ENCODE measurements at places on chromosomes 1 and 21.

- DNase-seq: no peak
Measured at GRCh38 chr1:24779689-24780464, 34.6 kb downstream of the CLIC4 start.

DNA sequence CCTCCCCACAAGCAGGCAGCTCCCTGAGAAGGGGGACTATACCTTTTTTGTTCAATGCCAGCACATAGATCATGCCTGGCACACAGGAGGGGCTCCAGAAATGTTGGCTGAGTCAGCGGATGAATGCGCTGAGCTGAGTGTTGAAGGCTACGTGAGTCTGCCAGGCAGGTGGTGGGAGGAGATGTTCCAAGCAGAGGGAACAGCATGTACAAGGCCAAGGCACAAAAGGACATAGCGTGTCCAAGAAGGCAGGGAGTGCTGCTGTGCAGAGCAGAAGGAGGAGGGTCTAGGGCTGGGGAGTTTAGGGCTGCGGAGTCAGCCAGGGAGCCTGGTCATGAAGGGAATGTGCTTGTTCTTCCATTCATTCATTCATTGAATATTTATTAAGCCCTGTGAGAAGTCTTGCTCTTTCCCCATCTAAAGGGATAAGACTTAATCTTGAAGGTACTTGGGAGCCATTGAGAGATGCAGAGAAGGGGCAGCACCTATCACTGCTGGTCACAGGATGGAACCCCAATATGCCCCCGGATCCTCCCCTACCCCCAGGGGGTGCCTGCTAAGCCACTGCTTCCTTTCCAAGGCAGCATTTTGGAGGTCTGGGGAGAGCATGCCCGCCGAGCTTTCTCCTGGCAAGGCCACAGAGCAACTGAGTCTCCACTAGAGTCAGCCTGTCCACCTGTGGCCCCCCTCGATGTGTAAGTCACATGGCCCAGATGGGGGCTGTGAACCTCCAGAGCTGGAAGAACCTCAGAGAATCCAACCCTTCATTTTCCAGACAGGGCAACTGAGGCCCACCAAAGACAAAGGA, 31.2 kb upstream of the LAPTM5 start:
- DNase-seq: no peak

GRCh38 chr21:36615274-36615964, 83.5 kb upstream of the SIM2 start:
- DNase-seq: no peak

GRCh38 chr1:231616667-231617066, 9.9 kb upstream of the DISC1 start:
- no peak for DNase-seq

DNA sequence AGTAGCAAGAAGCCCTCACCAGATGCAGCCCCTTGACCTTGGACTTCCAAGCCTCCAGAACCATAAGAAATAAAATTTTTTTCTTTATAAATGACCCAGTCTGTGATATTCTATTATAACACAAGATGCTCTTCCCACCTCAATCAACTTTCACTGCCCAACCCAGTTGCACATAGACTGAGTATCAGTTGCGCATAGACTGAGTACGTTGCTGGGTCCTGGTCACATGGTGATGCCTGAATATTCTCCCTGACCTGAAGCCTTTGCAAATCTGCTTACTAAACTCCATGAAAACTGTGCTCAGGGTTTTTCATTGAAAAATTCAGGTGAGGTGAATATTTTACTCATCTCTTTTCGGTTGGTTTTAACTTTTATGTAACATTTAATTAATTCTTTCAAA, 59.2 kb downstream of the ETS2 start:
- DNase-seq: no peak

GRCh38 chr1:245822996-245823395, 668.2 kb downstream of the KIF26B start:
- DNase-seq: no peak

DNA sequence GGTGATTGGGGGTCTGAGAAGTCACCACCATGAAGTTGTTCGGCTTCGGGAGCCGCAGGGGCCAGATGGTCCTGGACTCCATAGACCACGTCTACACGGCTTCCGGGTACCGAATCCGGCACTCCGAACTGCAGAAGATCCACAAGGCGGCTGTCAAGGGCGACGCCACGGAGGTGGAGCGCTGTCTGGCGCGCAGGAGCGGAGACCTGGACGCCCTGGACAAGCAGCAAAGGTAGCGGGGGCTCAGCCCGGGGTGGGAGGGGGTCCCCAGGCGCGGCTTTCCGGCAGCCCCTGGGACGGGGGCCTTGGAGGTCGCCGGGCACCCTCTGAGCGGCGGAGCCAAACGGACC, 146.5 kb downstream of the LIPI start:
- no peak for DNase-seq

- no peak for DNase-seq
Measured at GRCh38 chr1:18871401-18872070, 12.1 kb upstream of the TAS1R2 start.

- DNase-seq: peak; percentile 58
Measured at GRCh38 chr1:64966158-64966971, at the start of gene JAK1. Gene JAK1, minus strand, starts transcription at chr1:64966549. Its CDS starts 80,285 bp downstream, at chr1:64886264.

DNA sequence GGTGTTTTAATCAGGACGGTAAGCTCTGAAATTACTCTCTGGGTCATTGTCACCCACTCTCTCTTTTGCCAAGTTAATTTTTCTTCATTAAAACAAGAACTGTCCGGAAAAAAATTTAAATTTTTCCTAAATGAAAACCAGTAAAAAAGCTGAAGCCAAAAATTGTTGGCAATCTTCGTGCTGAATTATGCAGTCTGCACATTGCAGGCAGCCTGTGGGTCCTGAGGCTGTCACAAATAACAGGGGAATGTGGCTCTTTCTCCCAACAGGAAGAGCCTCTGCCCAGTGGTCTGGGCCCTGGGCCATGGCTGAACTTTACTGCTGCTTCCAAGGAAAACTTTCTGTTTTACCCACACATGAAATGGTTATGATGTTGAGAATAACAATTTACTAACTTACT, 153.9 kb upstream of the SPAG17 start:
- DNase-seq: no peak

DNA sequence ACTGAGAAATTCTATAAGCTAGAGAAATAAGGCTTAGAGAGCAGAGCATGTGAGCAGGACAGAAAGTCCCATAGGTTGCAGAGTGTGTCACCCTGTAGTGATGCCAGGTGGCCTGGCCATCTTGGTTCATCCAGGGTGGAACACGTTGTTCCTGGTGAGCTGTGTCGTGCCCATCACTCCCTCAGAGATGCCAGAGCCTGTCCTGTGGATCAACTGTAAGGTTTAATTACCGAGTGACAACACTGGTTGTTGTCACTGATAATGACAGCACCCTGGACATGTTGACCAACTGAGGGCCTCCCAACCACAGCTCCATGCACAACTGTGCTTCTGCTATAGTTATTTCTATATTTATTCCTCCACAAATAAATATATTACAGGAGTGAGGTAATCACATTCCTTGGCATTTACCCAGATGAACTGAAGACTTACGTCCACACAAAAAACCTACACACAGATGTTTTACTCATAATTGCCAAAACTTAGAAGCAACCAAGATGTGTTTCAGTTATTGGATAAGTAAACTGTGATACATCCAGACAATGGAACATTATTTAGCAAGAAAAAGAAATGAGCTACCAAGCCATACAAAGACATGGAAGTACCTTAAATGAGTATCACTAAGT, 6.2 kb downstream of the C1orf198 start:
- DNase-seq: no peak

- no peak for DNase-seq
Measured at GRCh38 chr21:34065027-34065426, 8.4 kb upstream of the MRPS6 start.

- DNase-seq: no peak
Measured at GRCh38 chr1:27192039-27192529, 37.2 kb upstream of the SLC9A1 start.

All from right renal cortex interstitium (tissue), 3 donors.